ENCODE measurements at places on chromosomes 6 and 20.
A peak's percentile ranks its signal among the peaks of the same experiment; 100 is the strongest.

DNA sequence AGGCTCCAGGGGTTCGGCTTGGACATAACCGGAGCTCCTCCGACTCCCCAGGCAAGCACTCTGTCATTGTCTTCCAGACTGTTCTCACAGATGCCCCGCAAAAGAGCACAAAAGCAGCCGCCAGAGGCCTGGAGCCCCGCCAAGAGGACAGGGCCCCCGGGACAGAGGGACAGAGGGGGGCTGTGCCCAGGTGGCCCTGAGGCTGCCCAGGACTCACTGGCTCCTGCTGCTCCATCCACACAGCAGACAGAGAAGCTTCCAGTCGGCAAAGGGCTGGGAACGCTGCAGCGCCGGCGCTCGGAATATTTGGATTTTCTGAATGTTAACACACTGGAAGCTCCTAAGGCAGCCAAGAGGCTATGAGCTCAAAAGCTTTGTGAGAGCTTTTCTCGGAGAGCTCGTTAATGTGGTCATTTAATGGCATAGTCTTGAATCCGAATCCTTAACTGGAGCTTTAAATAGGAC lies 68.0 kb upstream of the QKI start:
- DNase-seq: no peak

- no peak for DNase-seq
Observed at GRCh38 chr6:5762561-5762968, 244.2 kb downstream of the NRN1 start.

GRCh38 chr20:45305262-45305661 lies 1.4 kb upstream of the RBPJL start:
- no peak for DNase-seq

- DNase-seq: no peak
Observed at GRCh38 chr6:14083262-14083661, 34.3 kb upstream of the CD83 start.

GRCh38 chr6:91626911-91627310 lies 1040.0 kb upstream of the MAP3K7 start:
- DNase-seq: no peak

DNA sequence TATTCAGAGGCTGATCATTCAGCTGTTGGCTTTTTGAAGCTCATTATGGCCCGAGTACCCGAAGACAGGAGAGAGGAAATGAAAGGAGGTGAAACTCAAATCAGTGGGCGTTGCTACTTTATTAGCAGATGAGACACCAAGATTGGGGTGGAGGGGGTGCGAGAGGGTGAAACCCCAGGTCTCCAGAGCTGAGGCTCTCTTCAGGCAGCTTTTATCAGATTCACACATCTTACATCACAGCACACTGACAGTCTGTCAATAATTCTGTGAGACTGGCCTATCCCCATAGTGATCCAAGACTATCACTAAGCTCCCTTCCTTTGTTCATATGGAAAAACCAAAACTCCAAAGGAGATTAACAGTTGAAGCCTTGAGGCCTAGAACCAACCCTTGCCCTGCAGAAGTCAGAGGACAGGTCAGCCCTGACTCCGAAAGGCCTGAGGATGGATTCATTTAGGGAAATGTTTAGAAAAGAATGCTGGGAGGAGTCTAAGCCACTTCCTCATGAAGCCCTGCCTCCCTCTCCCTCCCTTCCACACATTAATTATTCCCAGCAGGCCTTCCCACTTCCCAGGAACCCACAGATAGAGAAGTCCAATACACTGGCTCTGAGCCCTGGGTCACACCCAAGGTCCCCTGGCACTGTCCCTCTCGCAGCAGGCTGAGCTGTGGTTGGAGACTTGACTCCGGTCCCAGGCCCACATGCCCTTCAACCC lies 23.2 kb downstream of the TRERF1 start:
- no peak for DNase-seq

- DNase-seq: no peak
Observed at GRCh38 chr20:63145156-63145555, 70.8 kb downstream of the YTHDF1 start.

DNA sequence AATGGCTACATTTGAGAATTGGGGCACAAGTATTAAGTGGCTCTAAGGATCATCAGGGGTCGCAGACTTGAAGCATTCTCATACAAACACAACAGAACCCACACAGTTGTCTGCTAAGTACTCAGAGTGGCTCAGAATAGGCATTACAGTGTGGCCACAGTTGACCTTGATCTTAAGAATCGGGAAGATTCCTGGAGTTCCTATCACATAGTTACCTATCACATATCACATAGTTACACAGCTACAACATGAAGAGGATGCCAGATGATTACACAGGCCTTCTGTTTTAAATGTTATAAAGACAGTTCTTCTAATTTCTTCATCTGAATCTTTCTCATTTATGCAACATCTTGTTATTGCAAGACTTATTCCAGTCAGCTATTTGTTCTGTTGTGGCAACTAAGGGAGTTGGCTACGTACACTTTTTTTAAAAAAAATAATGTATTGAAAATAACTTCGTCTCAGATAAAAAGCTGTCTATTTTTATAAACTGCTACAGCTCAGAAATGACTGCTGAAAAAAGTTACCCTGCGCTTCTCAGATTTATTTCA lies 129.0 kb downstream of the REV3L start:
- DNase-seq: no peak

GRCh38 chr6:144265061-144265357 lies 20.1 kb upstream of the UTRN start:
- DNase-seq: no peak

GRCh38 chr20:12963416-12963815 lies 45.4 kb upstream of the SPTLC3 start:
- no peak for DNase-seq

- no peak for DNase-seq
Observed at GRCh38 chr20:41726727-41727126, 108.5 kb upstream of the CHD6 start.

DNA sequence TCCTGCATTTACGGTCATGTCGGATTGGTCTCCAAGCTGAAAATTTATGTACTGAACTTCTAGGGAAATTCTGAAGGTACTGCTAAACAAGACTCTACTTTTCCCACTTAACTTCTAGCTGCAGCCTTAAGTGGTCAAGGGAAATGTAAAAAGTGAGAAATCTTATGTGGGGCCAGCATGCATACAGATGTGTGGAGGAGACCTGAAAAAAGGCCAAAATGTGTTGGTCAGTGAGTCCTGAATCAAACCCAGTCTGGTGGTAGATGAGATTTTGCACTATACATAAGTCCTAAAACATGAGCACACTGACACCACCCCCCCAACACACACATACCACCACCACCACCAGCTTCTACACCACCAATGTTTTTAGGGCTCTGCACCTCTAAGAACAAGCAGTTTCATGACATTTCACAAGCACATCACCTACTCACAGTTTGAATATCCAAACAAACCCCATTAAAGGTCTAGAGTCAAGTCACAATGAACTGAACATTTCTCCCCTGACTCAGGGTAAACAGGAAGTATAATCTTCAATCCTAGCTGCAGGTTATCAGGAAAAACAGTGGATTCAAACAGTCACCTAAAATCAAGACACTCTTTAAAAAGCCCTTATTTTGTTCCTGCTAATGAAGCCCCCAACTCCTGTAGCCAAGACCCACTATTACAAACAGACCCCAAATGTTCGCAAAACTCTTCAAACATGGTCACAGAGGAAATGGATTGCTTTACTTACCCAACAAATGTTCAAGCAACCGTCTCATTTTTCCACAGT lies 1.6 kb downstream of the ZMYND8 start:
- no peak for DNase-seq

DNA sequence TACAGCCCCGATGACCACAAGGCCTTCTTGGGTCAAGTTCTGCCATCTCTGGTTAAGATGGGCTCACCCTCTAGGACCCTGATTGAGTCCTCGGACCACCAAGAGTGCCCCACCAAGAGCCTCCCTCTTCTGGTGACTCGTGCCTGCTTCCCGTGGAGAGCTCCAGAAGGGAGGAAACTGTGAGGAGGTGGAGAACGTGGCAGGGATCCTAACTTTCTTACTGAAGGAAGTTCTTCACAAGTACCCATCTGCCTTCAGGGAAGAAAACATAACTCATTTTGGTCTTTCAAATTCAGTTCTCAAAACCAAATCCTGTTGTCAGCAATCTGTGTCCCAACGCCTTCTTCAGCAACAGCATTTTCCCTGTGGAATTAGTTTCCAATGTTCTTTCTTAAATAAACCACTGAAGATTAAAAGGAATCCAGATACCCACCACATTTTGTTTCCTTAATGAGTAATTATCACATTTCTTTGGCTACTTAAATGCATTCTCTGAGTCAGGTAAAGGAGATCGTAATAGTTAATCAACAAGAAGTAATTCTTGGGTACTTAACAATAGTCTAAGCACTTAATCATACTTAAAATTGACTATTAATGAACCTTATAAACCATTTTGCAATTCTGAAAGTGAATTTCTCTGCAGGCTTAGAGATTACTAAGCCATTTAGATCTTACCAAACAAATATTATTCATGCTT lies 185.8 kb upstream of the SGK1 start:
- DNase-seq: no peak

- no peak for DNase-seq
Observed at GRCh38 chr6:140043762-140044378, 669.4 kb upstream of the CITED2 start.

GRCh38 chr6:138795809-138796603 lies at the start of gene ECT2L:
ECT2L (plus strand) TSS chr6:138796087; CDS start chr6:138813275, 17,188 bp downstream.
- no peak for DNase-seq

- no peak for DNase-seq
Observed at GRCh38 chr20:57438552-57438951, 47.4 kb downstream of the RBM38 start.

DNA sequence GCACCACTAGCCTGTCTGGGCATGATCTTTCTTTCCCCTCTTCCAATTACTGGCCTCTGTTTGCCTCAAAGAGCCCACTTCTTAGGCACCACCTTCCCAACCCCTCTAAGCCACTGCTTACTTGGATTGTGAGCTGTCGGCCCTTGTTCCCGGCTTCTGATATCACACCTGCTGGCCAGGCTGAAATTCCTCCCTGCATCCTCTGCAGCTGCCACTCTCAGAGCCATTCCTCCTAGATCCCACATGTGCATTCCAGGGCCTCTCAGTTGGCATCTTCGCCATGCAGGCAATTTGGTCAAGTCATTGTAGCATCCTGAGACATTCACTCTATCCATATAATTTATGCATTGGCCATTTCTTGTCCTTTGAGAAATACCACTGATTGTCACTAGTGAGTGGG lies 135.9 kb downstream of the OLIG3 start:
- DNase-seq: no peak

GRCh38 chr20:37316116-37316774 lies 26.8 kb downstream of the MANBAL start:
- peak; percentile 47 for DNase-seq

DNA sequence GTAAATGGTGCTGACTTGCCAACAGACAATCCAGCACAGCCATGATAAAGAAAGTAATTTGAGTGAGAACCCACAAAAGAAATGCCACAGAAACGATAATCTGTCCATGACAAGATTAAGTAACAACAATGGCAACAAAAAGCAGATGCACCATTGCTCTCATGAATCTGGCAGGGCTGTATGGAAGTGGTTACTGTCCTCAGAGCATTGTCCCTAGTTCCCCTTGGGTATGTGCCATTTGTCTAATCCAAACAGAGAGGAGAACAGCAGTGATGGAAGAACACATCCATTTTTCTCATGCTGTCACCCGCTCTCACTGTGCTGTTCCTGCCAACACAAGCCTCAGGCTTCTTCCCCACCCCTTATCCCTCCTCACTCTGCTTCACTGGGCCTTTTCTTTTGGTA lies 65.8 kb downstream of the REV3L start:
- no peak for DNase-seq

DNA sequence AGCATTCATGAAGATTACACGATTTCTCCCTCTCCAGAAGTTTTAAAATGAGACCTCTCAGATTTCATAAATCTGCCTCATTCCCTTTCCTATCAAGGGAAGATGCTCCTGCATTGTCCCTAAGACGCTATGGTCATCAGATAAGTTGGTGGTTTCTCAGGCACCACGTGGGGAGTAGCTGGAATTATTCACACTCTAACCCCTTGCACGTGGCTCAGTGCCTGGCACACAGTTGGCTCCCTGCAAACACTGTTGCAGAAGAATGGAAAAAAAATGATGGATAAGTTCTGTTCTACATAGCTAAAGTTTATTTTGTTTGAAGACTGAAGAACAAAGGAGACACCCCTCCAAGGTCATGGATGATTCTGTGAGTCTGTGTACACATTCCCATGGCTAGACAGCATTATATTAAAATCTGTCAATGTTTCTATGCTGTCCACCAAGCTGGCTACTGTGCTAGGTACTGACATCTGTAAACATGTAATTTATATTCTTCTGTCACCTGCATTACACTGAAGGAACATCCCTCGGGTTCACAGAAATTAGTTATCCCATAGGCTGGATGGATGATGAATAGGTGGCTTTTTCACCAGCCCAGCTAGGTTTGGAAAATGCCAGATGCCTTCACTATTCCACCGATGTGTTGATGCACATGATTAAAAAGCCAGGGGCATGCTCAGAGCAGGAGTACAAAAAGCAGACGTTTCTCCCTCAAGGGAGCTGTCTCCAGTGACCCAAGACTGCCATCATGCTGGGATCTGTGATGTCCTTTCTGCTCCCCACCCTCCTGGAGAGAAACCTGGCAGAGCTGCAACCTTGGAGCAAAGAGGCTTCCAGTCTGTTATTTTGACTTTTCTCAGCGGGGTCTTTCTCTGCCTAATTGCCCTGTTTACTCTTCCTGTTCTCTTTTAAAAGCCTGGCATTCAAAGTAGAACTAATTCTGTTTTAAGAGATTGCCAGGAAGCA lies 610.5 kb downstream of the UTRN start:
- DNase-seq: no peak

DNA sequence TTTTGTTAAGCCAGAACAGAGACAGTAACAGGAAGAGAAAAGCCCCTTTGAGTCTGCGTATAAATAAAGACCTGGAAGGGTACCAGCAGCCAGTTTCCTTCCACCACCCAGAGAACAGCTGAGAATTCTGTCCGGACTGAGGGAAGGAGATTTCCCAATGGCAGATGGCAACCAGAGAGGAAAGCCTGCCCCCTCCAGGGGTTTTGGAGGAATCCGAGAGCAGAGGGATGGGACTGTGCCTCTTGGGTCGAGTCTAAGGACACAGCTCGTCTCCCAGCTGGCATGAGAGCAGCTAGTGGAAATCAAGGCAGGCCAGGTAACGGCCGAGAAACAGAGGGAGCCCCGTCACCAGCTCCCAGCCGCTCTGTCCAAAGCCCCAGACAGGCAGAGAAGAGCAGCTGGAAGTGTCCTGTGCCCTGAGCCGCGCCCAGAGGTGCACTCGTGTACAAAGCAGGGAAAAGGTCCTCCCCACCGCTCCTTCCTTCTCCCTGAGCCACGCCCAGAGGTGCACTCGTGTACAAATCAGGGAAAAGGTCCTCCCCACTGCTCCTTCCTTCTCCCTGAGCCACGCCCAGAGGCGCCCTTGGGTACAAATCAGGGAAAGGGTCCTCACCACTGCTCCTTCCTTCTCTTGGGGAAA lies 134.0 kb upstream of the SNX9 start:
- DNase-seq: no peak

GRCh38 chr6:73665686-73666319 lies 12.0 kb upstream of the SLC17A5 start:
- DNase-seq: no peak
